ENCODE measurements at places on chromosomes 4 and X.
A peak's percentile ranks its signal among the peaks of the same experiment; 100 is the strongest.

DNA sequence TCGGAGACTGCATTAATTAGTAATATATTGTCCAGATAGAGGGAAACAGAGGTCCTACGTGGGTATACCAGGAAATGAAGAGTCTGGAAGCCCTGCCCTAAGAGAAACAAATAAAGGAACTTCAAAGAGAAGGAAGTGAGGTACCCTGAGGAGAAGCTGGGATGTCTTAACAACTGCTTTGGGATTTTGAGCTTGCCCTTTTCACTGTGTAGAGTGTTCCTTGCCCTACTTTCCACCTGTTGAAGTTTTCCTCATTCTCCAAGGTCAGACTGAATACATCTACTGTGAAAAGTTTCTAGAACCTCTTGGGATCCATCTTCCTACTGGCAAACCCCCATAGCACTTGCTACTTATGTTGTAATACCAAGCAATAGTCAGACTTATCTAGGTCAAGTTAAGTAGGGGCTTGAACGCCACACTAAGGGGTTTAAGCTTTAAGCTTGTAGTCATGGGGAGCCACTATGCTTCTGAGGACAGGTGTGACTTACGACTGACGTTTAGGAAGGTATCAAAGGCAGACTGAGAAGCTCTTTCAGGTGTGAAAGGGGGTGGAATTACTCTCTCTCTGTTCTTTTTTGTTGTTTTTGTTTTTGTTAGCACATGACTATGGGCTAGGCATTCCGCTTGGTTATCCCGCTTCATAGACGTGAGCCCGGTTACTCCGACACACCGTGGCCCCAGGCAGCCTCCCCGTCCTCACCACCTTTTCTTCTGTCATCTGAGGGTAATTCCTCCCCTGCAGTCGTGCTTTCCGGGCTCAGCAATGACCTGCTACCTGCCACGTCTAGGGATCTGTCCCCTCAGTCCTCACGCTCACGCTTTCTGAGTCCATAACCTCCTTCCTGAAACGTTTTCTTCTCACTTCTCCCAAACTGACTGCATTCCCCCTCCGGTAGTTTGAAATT is 959 bp upstream of the REST start:
- peak; percentile 1 for DNase-seq

- no peak for DNase-seq
Observed at GRCh38 chrX:50716706-50717105, 97.3 kb downstream of the SHROOM4 start.

- DNase-seq, result no peak
Observed at GRCh38 chrX:13647709-13648212, 5.2 kb upstream of the TCEANC start.

- DNase-seq, result no peak
Observed at GRCh38 chr4:122221322-122221721, 69.2 kb downstream of the BLTP1 start.

DNA sequence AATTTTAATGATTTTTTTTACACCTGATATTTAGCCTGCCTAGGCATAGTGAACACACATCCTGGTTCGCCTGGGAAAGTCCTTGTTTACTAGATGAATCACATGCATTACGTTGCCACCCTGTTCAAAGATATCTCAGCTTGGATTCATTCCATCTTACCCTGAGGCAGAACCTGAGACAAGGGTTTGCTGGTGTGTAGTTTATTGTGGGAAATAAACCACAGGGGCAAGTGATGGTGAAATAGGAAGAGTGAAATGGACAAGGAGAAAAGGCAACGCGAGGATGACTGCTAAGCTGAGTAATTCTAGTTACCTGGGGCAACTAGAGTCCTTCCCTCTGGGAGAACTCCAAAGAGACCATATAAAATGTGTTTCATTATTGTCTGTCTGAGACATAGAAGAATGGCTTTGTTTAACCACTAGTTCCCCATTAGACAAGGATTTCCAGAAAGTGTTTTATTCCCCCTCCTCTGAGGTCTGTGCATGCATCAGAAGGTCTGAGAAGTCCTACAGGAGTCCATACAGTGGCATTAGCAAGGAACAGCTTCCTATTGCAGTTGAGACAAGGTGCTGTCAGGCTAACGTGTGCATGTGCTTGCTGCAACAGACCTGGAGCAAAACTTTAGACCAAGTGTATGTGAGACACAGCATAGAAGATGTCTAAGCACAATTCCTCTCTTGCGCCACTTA is 797.3 kb upstream of the FRG1 start:
- no peak for DNase-seq

- no peak for DNase-seq
Observed at GRCh38 chr4:141851246-141851891, 215.0 kb downstream of the IL15 start.

GRCh38 chrX:29012867-29013266 is 425.6 kb downstream of the IL1RAPL1 start:
- DNase-seq, result no peak

GRCh38 chr4:73131281-73131680 is 61.8 kb upstream of the COX18 start:
- DNase-seq, result no peak

- no peak for DNase-seq
Observed at GRCh38 chr4:180909279-180909678, 1333.9 kb upstream of the TENM3 start.

DNA sequence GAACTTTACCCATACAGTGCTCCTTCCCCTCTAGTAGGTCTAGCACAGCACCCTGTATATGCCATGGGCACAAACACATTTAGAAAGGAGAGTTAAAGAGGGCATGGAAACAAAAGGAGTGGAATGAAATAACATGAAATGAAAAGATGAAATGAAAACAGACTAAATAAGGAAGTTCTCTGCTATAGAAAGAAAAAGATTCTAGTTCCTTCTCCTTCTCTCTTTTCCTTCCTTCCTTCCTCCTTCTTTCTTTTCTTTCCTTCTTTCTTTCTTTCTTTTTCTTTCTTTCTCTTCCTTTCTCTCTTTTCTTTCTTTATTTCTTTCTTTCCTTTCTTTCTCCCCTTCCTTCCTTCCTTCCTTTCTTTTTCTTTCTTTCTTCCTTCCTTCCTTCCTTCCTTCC is 2197.4 kb downstream of the PCDH7 start:
- DNase-seq, result no peak

DNA sequence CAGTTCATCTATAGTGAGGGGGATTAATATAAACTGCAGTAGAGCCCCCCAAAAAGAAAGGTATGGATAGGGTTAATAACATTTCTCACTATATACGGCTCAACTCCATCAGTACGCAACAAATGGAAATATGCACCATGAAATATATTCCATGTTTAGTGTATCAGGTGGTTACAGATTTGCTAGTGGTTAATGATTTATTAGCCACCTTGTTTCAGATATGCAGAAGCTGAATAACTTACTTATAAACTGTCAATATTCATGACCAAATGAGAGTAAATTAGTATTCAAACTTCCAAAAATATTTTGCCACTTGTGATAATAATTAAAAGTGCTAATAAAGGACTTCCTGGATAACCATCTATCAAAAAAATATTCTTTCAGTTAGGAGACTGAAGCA is 14.8 kb downstream of the AMTN start:
- DNase-seq, result no peak

GRCh38 chr4:78876568-78877320 is 62.5 kb downstream of the PAQR3 start:
- no peak for DNase-seq

DNA sequence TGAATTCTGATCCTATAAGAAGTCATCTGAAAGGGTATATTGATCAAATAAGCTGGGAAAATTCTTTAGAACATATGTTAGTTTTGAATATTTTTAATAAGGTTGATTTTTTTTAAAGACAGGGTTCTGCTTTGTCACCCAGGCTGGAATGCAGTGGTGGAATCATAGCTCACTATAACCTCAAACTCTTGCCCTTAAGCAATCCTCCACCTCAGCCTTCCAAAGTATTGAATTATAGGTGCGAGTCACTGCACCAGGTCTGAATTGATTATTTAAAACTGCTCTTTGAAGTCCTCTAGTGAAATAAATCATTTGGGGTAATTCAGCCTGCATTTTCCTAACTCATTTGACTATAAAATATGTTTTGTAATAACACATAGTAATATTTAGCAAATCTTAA is 812.3 kb downstream of the PDHA2 start:
- no peak for DNase-seq

GRCh38 chr4:182724414-182724813 is 192.8 kb downstream of the DCTD start:
- no peak for DNase-seq

GRCh38 chr4:77765720-77766119 is 53.4 kb downstream of the CNOT6L start:
- DNase-seq, result no peak

- no peak for DNase-seq
Observed at GRCh38 chrX:129831091-129831885, 12.4 kb downstream of the ZDHHC9 start.

GRCh38 chrX:67044029-67044653 is 405.3 kb upstream of the EDA2R start:
- no peak for DNase-seq

DNA sequence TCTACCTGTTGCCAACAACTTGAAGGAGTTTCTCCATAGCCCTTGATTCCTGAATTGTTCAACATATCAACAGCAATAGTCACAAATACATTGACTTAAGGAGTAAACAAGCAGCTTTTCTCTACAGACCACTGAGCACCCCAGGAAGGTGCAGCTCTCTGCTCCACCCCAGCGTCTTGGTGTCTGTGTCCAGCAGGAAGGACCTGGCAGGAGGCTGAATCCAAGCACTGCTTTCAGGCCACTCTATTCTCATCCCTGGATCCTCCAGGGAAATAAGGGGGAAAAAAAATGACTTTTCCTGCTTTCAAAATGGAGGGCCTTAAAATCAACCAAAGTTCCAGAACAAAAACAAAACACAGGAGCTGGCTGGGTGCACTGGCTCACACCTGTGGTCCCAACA is 160.3 kb upstream of the MAB21L2 start:
- DNase-seq, result no peak

DNA sequence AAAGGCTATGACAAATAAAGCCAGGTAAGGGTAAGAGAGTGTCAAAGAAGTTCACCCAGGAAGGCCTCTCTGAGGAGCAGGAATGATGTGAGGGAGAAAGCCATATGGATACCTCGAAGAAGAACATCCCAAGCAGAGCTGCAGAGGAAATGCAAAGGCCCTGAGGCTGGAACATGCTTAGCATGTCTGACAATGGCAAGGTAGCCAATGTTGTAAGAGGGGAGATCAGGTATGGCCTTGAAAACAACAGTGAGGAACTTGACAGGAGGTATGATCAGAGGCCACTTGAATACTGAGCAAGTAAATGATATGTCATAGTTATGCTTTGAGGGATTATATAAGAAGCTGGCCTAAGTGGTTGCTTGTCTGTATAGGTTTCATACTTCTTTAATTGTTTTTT is 3.8 kb downstream of the SCFD2 start:
- DNase-seq, result no peak

GRCh38 chr4:42492962-42493361 is 95.7 kb downstream of the SHISA3 start:
- no peak for DNase-seq

DNA sequence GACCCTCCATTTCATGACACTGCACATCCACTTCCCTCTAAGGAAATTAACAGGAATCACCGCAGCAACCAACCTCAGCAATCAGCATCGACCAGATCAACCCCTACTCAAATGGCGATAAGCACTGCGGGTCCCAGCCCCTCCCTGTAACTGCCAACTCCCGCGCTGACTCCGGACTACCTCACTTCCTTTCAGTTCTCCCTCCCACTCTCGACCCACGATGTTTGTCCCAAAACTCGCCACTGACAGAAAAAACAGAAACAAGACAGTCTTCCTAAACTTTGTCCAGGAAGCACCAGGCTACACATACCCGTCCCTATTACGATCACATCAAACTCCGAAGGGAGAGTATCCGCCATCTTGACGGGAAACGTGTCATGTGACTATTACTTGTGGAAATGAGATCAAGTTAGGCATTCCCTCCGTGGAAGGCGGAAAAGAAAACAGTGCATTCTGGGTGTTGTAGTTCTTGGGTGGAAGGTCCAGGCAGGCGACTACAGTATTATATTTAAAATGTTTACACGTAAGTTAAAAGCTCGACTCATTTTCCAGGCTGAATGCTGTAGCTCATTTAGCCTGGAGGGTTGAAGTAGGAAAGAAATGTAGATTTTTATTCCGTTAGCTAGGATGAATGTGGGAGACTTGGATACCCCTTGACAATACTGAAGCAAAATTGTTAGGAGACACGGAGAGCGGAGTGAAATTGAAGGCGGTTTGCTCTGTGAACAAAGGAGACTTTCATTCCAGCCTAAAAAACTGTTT is at the start of gene CHM:
CHM (minus strand) TSS at position 385 of the 762 bp plus-strand sequence; CDS start at position 359, 26 bp downstream.
- DNase-seq, result peak; percentile 46

DNA sequence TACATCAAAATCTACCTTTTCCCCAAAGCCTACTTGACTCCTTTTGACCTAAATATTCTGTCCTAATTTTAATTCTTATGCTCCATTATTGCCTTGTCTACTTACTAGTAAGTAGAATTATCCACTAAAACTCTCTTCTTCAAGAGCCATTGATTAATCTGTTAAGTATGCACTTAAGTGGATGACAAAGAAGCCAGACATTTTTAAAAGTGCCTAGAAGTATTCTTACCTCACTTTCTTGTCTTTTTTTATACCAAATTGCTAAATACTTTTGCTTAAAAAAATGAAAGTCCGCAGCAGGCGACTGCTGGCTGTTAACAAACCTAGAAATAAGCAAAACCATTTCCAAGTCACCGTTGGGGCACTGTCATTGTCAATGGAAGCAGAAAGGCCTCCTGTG is 20.1 kb upstream of the FRMPD4 start:
- DNase-seq, result no peak

DNA sequence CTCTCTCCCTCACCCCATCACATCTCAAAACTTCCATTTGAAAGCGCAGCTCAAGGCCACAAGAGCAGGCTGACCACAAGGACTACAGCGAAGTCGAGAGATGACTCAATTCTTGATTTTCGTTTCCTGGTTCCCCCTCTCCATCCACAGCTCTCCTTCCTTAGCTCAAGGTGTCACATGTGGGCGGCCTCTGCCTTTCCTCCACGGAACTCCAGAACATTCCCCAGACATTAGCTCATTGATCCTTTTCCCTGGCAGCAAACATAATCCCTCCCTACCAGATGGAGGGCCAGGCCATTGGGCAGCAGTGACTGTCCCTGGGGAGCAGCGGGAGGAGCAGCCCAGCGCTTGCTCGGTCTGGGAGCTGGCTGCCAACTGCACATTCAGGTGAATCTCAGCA is 56.3 kb downstream of the CCDC149 start:
- no peak for DNase-seq

DNA sequence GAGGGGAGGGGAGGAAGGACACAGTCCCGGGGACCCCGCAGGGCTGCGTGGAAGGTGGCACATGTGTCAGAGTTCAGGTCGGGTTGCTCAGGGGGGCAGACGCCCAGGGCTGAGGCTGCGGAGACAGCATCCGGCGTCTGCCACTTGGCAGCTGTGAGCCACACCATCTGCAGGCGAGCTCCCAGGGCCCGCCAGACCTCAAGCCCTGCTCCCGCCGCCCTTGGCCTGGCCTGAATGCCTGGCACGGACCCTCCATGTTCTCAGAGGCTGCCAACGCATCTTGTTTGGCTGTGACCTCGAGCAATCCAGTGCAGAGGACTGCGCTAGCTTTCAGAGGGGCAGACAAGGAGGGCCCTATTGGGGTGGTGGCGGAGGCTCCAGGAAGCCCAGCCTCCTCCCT is 5.1 kb downstream of the BGN start:
- no peak for DNase-seq

GRCh38 chr4:147044241-147044640 is 98.6 kb upstream of the TTC29 start:
- no peak for DNase-seq

- no peak for DNase-seq
Observed at GRCh38 chrX:95875661-95876060, 809.0 kb upstream of the DIAPH2 start.

Data from memory B cell (primary cell).